ENCODE measurements at places on chromosomes 5 and 9.

- DNase-seq = no peak
Measured at GRCh38 chr9:16540743-16541613, 329.5 kb downstream of the BNC2 start.

GRCh38 chr5:57675236-57675635, 192.6 kb upstream of the ACTBL2 start:
- DNase-seq = no peak

GRCh38 chr5:136526791-136527190, 161.4 kb upstream of the TRPC7 start:
- DNase-seq = no peak

DNA sequence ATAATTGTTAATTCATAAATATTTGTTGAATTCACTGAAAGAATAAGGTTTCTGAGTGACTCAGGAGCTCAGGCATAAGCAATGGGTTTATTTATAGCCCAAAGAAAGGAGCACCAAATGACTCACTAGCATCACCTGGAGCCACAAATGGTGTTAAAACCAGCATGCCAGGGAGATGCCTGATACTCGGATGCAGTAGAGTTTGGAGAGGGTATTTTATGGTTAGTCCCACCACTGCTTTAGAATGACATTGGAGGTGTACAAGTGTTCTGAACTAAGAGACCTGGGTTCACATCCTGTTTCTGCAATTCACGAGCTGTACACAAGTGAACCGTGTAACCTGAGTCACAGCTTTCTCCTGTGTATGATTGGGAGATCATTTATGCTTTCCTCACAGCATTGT, 25.2 kb downstream of the CCL28 start:
- DNase-seq = no peak

DNA sequence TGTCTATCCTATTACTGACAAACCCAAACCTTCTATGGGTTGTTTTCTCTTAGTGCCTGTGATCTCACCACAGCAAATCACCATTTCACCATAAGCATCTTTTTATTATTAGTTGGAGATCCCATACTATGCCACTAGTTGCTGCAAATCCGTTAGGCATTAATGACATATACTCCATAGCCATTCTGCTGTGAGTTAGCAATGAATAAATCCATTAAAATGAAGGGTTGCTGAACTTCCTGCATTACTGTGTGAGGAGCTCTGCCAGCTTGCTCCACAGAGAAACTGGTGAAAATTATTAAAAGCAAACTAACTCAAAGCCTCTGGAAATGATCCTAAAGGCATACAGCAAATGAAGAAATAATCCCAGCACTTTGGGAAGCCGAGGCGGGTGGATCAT, 102.0 kb downstream of the CFAP95 start:
- no peak for DNase-seq

DNA sequence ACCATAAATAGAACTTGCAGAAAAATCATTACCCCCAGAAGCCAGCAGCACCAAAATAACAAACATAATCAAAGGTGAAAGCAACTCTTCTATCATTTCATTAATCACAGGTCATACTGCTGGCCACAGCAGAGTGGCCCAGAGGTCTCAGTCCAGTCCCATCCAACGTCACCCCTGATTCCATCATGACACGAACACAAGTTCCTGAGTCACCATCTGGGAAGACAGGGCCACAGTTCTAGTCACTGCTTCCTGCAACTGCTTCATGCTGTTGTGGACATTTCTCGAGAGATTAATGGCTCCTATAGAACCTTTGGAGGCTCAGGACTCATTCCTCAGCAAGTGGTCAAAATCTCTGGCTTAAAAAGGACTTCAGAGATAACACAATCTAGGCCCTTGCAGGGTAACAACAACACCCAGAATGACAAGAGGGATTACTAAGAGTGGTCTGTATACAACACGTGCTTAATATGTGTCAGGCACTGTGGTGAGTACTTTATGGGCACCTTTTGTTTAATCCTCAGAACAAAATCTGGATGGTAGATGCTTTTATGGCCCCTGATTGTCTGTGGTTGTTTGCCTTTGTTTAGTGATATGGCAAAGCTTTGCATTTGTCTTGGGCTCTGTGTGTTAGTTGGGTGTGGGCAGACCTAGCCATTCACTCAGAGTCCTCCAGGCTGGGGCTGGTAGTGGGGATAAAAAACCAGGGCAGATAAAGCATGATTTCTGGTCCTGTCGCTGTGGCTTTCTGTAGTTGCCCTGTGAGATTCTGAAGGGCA, 184.3 kb downstream of the DAB2IP start:
- no peak for DNase-seq

GRCh38 chr9:113293285-113293878, 9.8 kb downstream of the RNF183 start:
- DNase-seq = no peak

DNA sequence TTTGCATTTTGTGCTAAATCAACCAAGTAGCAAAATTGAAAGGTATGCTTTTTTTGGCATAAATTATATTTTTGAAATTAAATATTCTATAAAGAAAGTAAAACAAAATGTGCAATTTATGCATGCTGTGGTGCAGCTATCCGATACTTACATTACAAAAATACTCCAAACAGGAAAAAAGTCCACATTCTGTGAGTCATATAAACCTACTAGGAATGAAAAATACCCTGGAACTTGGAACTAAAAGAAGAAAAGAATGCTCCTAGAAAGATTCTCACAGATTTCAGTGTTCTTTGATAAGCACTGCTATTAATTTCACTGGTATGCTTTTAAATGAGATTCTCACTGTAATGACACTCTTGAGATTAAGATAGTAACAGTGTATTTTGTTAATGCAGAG, 92.6 kb downstream of the OSMR start:
- DNase-seq = no peak

DNA sequence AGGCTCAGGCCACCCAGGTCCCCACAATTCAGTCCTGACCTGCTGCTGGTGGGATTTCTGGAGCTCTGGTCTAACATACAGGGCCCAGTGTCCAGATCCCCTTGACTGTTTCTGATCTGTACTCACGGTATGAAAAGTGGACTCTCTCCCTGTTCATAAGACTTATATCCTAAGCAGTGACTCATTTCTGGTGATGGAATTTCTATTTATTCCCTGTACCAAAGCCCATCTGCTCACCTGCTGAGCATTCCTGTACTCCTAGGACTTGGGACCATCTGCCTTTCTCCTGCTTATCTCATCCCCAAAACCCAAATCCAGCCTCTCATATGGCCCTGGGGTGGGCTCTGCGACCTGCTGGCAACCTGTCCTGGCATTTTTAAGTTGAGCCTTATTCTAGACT, 86.6 kb downstream of the APBA1 start:
- DNase-seq = no peak

DNA sequence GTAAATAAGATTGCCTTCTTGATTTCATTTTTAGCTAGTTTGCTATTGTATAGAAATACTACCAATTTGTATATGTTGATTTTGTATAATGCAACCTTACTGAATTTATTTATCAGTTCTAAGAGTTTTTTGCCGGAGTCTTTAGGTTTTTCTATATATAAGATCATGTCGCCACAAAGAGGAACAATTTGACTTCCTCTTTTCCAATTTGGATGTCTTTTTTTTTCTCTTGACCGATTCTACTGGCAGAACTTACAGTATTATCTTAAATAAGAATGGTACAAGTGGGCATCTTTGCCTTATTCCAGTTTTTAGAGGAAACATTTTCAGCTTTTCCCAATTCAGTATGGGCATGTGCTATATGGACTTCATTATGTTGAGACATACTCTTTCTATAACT, 624.7 kb upstream of the ACO1 start:
- no peak for DNase-seq

- no peak for DNase-seq
Measured at GRCh38 chr5:20615888-20616563, 628.0 kb upstream of the CDH18 start.

GRCh38 chr9:89477811-89478630, 19.9 kb downstream of the SEMA4D start:
- peak; percentile 78 for DNase-seq

- DNase-seq = no peak
Measured at GRCh38 chr5:72921886-72922285, 34.0 kb upstream of the FCHO2 start.

- DNase-seq = no peak
Measured at GRCh38 chr5:168153876-168154270, 137.6 kb upstream of the WWC1 start.

DNA sequence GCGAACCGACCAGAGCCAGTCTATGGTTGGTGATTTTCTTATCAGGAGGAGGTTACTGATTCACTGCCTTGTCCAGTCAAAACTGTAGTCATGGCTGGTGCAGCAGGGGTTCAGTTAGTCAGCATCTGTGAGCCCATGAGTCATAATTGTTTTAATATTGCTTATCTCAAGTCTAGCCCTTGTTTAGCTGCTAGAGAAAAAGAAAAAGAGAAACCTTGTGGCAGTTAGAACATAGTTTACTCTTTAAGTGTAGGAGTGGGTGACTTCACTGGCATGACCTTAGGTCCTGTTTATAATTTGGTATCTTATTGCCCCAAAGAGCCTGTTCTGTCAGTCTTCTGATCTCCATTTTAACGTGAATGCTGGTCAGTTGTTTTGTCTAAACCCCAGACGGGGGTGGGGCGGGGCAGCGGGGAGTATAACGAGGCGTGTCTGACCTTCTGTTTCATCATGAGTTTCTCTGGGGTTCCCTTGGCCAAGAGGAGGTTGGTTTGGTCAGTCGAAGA, 76.9 kb upstream of the NFIL3 start:
- peak; percentile 47 for DNase-seq

DNA sequence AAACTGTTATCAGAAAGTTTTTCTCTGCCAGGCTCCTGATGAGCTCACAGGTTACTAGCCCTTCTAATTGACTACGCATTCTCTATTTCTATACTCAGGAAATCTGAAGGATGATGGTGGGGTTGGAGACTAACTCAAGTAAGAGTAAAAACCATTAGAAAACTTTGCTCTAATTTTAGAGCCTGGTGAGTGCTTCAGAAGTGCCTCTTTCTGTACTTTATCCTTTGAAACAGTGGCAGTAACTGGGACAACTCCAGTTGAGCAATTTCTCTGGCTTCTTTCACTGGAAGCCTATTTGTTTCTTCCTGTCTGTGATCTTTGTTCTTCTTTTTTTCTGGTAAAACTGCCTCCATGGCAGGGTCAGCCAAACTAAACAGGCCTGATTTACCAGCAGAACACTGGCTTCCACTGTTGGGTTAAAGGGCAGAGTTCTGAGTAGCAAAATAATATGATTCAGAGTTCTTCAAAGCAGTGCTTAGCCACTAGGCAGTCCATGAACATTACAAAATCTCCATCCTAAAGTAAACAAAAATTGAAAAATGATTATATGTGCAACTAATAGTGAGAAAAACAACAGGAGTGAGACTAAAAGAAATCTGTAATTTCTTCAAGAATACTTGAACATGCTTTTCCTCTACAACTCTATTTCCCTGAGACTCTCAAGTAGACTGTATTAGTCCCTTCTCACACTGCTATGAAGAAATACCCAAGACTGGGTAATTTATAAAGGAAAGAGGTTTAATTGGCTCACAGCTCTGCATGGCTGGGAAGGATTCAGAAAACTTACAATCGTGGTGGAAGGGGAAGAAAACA, 79.8 kb downstream of the MROH2B start:
- DNase-seq = no peak

DNA sequence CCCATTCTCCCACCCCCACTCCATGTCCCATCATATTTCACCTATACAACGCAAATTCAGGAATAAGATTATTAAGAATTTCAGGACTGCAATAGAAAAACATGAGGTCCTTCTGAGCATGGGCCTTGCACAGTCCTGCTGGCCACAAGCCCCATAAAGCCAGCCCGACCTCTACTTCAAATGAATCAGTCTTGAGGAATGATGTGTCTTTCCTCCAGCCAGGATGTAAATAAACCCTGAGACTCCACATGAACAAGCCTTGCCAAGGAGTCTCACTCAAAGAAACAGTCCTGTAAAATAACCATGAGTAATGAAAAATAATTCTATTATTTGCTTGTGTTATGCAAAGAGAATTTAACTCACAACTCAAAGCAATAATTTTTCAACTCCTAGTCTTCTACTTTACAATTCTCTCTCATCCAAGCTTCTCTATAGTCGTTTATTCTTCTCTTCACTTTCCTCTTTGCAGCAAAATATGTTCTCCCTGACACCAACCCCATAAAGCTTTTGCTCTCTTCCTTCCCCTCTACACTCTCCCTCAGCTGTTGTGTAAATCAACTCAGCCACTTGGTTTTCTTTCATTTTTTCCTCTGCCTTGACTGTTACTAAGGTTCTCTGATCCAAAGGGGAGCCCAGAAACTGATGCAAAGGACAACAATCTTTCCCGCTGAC, 140.1 kb upstream of the MOCS2 start:
- DNase-seq = no peak

- peak; percentile 91 for DNase-seq
Measured at GRCh38 chr9:87662808-87663528, 63.0 kb upstream of the CTSL start.

DNA sequence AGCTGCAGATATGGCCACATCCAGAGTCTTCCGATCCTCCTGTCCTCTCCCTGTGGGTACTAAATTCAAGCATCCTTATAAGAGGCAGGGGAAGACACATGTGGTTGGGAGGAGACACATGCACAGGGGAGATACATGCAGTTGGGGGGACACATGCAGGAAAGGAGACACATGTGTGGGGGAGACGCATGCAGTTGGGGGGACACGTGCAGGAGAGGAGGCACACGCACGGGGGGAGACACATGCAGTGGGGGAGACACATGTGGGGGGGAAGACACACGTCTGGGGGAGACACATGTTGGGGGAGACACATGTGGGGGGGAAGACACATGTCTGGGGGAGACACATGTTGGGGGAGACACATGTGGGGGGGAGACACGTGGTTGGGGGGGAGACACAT, 21.2 kb upstream of the OLFM1 start:
- no peak for DNase-seq

- no peak for DNase-seq
Measured at GRCh38 chr5:119332978-119333401, 22.8 kb upstream of the TNFAIP8 start.

GRCh38 chr5:169164481-169164925, 136.4 kb downstream of the SLIT3 start:
- DNase-seq = no peak

- no peak for DNase-seq
Measured at GRCh38 chr9:95733741-95734666, 141.5 kb upstream of the ERCC6L2 start.

DNA sequence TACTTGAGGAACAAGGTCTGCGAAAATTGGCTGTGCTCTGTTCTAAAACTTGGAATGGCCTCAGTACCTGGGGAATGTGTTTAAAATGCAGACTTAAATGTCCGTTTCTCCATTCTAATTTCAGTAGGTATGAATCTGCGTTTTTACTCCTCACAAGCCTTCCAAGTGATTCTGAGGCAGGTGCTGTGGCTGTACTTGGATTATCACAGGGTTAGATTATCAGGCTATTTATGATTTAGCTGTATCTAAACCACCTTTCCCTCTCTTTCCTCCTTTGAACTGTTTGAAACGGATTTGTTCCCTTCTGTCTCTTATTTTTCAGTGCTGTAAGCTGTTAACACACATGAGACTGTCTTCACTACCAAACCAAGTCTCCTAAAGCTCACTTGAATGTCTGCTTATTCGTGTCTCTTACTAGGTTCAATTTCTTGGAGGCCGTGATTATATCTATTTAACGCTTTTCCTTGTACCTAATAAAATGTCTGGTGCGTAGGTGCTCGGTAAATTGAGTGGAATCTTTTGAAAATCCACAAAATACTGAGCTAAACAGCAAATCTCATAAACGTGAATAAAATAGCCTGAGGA, 714 bp upstream of the CETN3 start:
- no peak for DNase-seq
